ENCODE measurements at places on chromosomes 5 and 9. TPM values are rescaled to one million over a fixed set of nuclear protein-coding genes. Genes with fewer than 3 reads are reported as not detected.

DNA sequence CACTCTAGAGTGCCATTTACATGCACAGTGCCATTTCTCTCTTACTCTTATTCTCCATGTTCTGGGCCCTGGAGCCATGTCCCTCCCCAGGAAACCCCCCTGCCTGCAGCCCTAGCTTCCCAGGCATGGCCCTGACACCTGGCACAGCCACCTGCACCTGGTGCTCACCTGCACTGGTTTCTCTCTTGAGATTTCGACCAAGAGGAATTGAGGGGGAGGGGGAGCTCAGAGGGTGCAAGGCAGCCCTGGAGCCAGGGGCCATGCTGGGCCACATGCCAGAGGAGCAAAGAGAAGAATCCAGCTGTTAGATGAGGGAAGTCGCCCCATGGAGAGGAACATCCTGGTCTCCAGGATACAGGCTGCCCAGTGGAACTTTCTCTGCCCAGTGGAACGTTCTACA lies 65.0 kb upstream of the RAPGEF1 start:
- DNase-seq = no peak

DNA sequence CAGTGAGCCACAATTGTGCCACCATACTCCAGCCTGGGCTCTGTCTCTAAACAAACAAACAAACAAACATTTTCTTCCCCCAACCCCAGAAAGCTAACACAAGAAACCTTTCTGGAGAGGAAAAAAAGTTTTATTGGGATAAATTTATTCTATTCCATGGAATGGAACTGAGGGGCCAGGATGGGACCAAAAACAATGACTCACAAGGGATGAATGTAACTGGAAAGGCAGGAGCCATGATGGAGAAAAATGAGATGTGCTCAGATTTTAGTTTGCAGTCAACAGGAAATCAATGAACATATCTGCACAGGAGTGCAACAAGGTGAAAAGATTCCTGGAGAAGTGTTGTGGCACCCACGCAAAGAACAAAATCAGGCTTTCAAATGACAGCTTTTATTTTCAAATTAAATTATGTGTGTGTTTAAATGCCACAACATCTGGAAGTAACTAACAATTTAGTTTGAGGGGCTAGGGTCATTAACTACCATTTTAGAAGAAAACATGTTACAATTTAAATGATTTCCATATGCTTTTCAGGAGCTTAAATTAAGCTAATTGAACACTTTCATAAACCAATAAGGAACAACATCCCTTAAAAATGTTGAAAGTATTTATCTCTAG lies 208.6 kb downstream of the TSSK1B start:
- no peak for DNase-seq

DNA sequence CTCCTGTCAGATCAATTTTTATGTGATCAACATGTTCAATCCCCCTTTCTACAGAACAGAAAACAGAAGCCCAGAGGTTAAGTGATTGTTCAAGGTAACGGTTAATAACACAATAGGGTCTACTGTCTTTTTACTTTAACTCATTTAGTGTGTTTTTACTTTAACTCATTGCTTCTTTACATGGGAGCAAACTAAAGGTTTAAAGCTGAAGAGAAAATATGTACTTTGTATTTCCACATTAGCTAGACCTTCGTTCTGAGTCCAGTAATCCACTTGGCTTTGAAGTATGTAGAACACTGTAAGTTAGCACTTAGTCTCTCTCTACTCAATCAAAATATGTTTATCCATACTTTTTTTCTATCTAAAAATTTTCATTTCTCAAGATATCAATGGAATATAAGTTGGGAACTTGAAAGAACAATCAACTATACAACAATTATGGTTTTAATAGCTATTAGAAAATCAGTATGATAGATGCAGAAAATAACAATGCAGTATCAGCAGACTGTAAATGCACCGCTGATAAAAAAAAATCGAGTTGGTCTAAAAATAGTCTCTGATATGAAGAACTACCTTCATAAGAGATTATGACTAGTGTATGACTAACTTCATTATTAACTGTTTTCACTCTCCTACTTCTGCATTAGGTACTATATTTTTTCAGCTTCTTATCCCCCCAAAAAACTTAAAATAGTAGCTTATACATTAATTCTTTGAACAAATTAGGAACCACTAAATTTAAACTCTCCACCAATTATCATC lies 20.6 kb downstream of the PGGT1B start:
- no peak for DNase-seq

- no peak for DNase-seq
Measured at GRCh38 chr5:169599451-169599850, 15.9 kb downstream of the SPDL1 start.

DNA sequence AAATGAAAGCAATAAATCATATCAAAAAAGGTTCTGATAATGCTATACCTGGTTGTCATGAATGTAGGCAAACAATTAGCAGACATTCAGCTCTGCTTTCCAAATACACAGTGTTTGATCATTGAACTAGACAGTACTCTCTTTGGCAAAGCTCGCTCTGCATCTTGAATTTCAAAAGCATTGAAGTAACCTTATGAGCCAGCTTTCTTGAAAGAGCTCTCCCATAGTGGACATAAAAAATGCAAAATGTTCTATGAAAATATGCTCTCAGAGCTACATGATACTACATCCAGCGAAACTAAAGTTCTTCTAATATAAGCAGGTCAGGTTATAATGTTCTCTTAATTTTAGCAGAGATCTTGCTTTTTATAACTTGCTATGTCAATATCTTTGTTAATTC lies 533.4 kb downstream of the CSNK1G3 start:
- DNase-seq = no peak

DNA sequence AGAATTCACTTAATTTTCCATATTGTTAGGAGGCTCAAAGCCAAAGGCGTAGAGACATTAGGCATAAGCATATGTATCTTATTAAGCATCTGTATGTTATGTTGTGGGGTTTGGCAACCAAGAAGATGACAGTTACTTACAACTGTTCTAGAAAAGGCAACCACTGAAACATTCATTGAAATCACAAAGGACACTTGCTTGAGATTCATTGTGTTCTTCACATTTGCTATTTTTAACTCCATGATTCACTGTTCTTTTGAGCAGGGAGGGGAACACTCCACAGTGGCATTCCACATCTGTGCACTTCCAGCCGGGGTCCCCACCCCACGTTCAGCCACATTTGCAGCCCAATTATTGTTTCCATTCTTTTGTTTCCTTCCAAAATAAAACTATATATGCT lies 107.1 kb downstream of the PALM2AKAP2 start:
- DNase-seq = no peak

DNA sequence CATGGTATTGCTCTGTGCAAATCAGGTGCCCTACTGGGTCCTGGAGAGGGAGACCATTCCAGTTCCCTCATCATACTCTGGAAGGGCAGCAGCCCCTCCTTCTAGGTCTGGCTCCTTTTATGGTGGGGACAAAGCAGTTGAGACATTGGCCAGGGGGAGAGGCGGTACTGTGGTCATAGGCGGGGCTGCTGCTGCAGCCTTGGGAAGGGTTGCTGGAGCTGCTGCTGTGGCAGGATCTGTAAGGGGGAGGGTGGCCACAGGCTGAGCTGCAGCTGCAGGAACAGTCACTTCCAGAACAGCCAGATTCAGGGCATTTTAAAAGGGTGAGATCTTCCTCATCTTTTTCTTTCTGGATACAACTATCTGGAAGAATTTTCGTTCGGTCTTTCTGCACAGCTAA lies 233.0 kb upstream of the SGCD start:
- no peak for DNase-seq

DNA sequence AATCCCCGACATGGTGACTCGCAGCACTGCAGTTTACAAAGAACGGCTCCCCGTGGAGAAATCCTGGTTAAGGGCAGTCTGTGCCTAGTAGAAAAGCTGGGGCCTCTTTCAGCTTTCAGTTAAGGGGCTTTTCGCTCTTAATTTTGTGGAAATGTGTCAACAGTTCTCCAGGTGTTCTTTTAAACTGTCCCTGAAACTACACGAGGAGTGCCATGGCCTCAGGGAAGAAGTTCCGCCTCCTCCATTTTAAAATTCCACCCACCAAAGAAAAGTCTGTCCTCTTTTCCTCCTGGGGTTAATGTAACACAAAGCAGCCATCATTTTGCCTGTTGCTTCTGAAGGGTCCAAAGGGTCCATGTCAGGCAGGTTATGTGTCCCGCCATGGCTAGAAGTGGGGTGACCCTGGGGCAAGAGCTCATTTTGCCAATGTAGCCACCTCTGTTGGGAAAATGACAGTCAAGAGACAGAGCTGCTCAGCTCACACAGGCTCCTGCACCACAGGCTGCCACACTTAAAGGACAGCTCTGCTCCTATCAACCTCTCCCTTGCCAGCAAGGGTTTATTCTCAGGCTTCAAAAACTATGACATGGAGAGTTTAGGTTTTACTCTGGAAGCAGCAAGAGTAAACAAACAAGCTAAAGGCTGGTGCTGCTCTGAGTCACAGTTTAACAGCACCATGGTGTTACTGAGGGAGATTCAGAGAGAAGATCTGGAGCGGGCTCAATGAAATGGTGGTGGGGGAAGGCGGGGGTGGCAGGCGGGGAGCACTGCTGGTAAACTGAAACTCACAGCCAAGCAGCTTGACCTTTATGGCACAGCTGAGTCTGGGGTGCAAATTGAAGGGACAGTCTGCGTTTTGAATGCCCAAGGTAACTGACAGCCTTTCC lies 3.2 kb downstream of the WHRN start:
- no peak for DNase-seq

Gene OR1L6
- total RNA-seq = not detected

Gene IFNK
- not detected for total RNA-seq

Gene MCTP1
- total RNA-seq = 15.0 TPM

Data from spinal cord (tissue), 10 donors.